ENCODE measurements at places on chromosomes 4 and X. TPM values are rescaled to one million over a fixed set of nuclear protein-coding genes. Genes with fewer than 3 reads are reported as not detected.

LUZP4 gene
- not detected for total RNA-seq

POU4F2 gene
- not detected for total RNA-seq

DNA sequence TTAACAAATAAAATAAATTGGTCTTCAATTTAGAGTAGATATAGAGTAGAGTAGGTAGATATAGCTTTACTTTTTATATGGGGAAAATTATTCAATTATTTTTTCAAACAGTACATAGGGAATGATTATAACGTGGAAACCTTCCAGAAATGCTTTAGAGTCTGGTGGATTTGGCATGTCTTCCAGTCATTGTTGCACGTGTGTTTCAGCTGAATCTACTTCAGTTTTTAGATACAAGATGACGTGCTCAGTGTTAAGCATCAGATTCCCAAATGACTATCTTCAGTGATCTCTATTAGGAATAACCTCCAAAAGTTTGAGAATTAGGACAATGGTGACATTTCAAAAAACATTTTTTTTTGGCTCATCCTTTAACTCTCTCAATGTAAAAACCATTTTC, 616.9 kb downstream of the ANKRD50 start:
- DNase-seq: no peak

- no peak for DNase-seq
Observed at GRCh38 chr4:4836044-4836443, 23.4 kb upstream of the MSX1 start.

CXCL13 gene
- 0.43 TPM for total RNA-seq

DNA sequence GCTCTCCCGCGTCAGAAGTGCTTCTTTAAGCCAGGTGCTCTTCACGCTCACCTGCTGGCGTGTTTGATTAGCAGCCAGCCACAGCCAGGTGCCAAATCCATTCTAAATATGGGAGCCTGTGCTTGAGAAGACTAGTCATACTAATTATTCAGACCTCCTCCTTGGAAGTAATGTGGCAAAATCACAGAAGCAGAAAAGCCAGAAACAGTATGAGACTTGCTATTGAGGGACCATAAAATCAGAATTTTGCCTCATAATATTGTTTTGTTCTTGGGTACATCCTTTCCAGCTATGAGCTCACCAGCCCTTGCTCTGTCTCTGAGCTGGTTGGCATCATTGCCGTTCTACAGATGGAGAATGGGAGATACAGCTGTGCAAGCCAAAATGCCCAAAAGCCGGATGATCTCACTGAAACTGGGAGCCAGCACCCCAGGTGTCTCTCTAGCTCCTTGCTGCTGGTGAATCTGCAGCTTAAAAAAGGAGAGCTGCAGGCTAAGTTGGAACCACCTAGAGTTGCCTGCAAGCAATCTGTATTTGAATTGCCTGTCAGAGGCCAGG, 205.4 kb downstream of the SHROOM3 start:
- no peak for DNase-seq

DNA sequence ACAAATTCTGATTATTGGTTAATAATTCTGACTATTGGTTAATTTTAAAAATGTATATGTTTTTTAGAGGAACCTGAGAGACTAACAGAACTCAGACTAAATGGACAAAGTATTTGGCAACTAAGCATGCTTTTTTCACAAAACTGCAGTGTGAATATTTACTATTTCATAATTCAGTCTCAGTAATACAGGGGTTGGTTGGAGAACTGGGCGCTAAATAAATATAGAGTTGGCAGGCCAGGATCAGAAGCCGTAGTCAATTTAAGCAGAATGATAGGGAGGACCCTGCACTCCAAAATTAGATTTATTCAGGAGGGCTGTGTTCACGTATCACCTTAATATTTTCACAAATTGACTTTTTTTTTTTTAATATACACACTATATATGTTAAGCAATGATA, 5.8 kb downstream of the TIGD2 start:
- no peak for DNase-seq

- DNase-seq: no peak
Observed at GRCh38 chr4:86451560-86452330, 91.9 kb upstream of the MAPK10 start.

GAGE2A gene
- not detected for total RNA-seq

CLGN gene
- total RNA-seq: 0.31 TPM

MGAT4D gene
- total RNA-seq: not detected

DHX15 gene
- 216 TPM for total RNA-seq

DNA sequence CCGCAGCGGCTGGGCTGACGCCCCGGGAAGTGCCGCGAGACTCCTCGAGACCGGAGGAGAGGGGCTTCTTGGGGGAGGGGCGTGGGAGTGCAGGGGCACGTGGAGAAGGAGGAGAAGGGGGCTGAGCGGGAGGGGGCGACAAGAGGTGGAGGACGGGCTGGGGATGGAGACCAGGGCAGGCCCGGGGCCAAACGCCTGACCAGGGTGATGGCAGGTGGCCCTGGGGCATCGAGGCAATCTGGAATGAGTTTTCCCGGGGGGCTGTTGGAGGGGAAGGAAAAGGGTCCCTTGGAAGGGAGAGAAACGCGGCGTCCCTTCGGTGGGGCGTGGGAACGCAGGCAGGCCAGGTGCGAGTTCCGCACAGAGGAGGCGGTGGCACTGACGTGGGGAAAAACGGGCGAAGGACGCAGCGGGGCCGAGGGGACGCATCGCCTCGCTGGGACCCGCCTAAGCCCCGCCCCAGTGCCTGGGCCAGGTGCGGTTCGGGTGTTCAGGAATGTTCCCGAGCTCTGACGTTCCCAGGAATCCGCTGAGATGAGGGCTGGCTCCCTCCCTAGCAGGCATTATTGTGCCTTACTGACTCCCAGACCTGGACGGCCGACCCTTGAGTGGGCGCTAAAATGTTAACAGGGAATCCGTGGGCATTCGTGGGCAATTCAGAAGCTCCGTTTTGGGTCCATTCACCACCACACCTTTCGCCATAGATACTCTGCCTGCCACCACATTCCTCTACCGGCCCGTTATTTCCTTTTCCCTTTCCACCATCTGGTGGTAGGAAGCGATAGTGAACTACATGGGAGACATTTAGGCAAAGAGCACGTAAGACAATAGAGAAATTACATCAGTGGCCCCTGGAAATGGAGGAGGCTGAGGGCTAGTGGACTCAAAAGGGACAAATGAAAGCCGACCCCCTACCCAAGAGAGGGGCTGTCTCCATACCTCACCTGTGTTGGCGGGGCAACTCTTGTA, 795 bp upstream of the SH3KBP1 start:
- peak; percentile 51 for DNase-seq

DNA sequence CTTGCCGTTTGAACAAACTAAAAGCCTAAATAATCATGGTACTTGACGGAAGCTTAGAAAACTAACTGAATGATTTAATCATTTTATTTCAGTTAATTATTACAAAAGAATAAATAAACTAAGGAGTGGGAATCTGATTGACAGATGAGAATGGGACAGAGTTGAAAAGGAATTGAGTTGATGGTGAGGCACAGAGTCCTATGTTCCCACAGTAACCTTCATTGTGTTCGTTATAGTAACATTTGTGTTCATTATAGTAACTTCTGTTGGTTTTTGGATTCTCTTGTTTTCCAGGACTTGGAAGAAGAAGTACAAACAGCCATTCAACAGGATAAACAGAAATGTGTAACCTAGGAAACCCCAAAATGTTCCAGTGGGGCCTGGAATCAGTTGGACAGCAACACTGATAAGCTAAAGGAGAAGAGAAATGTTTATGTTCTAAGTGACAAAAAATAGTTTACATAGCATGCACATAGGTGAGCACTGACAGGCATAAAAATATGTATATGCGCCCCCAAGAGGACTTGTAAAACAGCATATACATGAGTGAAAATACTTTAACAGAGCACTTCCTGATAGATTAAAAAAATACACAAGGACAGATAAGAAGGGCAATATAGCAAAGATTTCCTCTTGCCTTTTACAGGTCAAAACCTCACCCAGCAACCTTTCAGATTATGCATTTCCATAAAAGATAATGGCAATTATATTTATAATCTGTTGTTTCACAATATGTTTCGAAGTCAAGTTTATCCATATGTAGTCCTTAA, 218.6 kb upstream of the HTR2C start:
- DNase-seq: no peak

GRCh38 chr4:106541253-106541652, 172.7 kb upstream of the GIMD1 start:
- DNase-seq: no peak

DNA sequence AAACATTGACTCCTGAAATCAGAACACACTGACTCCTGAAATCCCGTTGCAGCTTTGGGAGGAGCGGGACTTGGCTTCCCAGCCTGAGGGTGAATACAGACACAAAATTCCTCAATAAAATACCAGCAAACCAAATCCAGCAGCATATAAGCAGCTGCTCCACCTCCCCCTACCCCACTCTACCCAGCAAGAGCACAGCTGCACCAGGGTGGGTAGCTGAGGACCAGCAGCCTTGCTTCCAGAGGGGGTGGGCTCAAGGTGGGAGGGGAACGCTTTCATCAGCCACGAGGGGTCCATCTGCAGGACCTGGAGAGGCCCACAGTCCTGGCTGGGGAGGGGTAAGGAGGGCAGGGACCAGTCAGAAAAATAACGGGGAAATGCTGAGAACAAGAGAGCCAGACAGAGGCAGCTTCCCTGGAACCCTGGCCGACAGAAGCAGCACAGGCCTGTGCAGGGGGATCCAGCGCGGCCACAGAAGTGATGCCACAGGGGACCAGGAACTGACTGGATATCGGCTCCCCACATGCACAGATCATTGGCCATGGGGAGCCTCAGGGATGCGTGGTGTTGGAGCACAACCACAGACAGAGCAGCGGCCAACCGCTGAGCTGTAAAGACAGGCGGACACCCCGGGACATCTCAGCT, 49.8 kb downstream of the FGFRL1 start:
- DNase-seq: no peak

GRCh38 chrX:140918398-140919038, 83.9 kb upstream of the SPANXB1 start:
- DNase-seq: peak; percentile 44

DNA sequence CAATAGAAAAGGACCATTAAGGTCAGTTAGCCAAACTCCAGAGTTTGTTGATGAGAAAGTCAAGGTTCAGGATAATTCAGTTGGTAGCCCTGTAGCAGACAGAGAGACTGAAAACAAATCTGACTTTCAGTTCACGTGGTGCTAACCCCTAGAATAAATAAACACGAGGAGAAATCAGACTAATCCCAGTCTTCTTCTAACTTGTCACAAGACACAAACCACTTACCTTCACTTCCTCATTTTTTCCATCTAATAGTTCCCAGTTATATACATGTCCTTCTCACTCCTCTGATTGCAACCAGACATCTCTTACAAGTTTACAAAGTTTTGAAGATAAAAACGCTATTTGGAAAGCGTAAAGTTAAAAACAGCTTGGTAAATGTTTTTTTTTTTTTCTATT, 7.7 kb downstream of the TLR7 start:
- DNase-seq: no peak

- DNase-seq: no peak
Observed at GRCh38 chrX:151013164-151013743, 30.1 kb downstream of the HMGB3 start.

TBC1D8B gene
- total RNA-seq: 0.47 TPM

MGARP gene
- total RNA-seq: 0.32 TPM

- no peak for DNase-seq
Observed at GRCh38 chrX:147749308-147749707, 162.4 kb upstream of the FMR1 start.

BEX4 gene
- total RNA-seq: 9.7 TPM

VCX3A gene
- not detected for total RNA-seq

- DNase-seq: no peak
Observed at GRCh38 chr4:168825975-168826374, 184.1 kb downstream of the CBR4 start.

GRCh38 chr4:2743518-2744445, 12.4 kb downstream of the TNIP2 start:
- no peak for DNase-seq

CLTRN gene
- 0.38 TPM for total RNA-seq

DNA sequence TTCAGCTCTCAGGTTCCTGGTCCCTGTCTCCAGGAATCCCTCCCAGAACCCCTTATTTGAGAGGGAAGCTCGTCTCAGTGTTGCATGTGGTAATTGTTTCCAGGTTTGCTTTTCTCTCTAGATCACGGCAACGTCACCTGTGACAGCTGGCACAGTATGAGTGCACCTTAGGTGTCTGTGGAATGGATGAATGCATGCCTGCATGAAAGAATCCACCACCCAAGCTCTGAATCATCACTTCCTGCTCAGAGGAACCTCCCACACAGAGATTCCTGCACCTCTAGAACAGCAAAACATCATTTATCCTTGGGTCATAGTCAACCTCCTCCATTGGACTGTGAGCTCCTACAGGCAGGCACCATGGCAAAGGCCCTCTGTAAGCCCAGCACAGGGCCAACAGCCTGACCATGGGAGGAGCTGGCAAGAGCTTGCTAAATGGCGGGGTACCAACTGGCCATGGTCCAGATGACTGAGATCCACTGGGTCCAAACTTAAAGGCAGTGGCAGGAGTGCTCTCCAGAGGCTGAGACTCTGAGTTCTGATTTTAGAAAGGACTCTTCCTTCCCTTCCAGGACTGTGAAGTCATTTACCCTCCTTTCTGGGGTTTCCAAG, 116.2 kb downstream of the SLC2A9 start:
- DNase-seq: peak; percentile 28

DNA sequence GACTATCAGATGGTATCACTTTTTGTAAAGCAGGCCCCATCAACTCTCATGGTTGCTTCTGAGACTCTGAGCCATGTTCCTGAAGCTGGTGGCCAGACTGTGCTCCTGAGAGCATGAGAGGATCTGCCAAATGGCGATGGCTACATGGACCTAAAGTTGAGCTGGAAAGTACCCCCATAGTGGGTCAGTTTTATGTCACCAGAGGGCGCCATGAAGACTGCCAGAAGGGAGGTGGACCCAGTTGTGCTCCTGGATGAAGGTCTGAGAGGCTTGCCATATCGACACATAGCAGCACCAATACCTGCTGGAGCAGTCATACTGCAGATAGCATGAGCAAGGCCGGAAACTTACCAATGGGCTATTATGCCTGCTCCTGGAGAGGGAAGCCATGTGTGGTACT, 105.7 kb downstream of the SLITRK2 start:
- no peak for DNase-seq
